ENCODE measurements at places on chromosomes 2 and 18. TPM values are rescaled to one million over a fixed set of nuclear protein-coding genes. Genes with fewer than 3 reads are reported as not detected.

DNA sequence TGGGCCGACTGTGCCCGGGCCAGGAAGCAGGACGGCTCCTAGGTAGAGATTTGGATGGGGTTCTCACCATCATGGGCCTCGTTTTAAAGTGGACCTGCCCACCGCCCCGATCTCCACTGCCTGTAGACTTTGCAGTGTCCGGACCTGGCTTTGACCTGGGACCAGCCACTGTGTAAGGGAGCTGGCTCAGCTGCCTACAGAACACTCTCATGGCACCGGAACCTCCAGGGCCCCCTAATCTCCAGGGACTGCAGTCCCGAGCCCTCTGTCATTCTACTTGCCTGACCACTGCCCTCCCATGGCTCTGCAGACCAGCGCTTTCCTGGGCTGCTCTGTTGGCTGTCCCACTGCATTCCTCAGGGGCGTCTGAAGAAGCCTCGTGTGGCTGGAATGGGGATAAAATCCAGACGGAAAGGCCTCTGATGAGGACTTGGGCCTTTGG is 120.8 kb downstream of the GLI2 start:
- peaks cover 57% of the 10 kb centered on the region for H3K4me1 ChIP-seq
- no peaks in the 10 kb centered on the region for H3K27me3 ChIP-seq
- no peak for DNase-seq
- no peak overlapping the region for H3K4me3 ChIP-seq

DNA sequence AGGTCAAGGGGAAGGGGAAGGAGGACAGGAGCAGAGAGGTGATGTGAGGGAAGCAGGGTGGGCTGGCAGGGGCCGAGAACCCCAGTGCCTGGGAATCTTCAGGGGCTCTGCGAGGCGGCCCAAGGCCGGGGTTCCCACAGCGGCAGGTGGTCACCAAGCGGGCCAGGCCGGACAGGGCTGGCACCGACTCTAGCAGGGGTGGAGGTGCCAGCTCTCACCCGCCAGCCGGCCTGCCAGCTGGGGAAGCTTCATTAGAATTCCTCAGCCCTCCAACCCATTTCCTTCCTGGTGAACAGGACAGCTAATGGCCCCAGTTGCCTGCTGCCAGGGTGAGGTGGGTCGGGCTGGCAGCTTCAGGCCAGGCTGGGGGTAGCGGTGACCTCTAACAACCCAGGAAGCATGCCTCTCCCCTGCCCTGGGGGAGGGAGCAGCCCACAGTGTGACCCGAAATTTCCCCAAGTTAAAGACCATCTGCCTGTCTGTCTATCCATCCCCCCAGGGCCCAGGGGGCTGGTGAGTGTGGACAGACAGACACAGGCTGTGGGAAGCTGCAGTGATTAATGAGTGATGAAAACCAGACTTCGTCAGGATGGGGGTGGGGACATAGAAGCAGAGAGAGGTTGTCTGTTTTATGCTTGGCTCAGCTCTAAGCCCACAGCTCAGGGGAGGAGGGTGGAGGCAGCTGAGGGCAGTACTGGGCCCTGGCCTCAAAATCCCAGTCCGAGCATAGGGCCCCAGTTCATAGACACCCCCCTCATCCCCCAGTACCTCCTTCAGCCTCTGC is 144.1 kb downstream of the ZFP36L2 start:
- H3K4me3 ChIP-seq: no peak overlapping the region
- no peak for DNase-seq
- H3K27ac ChIP-seq: peak overlapping the region; percentile 93
- no peaks in the 10 kb centered on the region for H3K36me3 ChIP-seq

- H3K27me3 ChIP-seq: no peaks in the 10 kb centered on the region
- no peak overlapping the region for H3K27ac ChIP-seq
- H3K4me3 ChIP-seq: no peak overlapping the region
- H3K4me1 ChIP-seq: no peaks in the 10 kb centered on the region
- DNase-seq: no peak
Observed at GRCh38 chr2:67516362-67516761, 119.2 kb downstream of the ETAA1 start.

GRCh38 chr2:149645391-149645790 is 57.8 kb upstream of the MMADHC start:
- H3K4me3 ChIP-seq: no peak overlapping the region
- no peaks in the 10 kb centered on the region for H3K27me3 ChIP-seq
- no peaks in the 10 kb centered on the region for H3K4me1 ChIP-seq
- H3K36me3 ChIP-seq: peaks cover 7% of the 10 kb centered on the region
- DNase-seq: no peak

GRCh38 chr18:36912887-36913286 is 84.0 kb downstream of the KIAA1328 start:
- H3K27me3 ChIP-seq: no peaks in the 10 kb centered on the region
- H3K36me3 ChIP-seq: no peaks in the 10 kb centered on the region
- H3K27ac ChIP-seq: no peak overlapping the region
- no peaks in the 10 kb centered on the region for H3K4me1 ChIP-seq
- H3K4me3 ChIP-seq: no peak overlapping the region

DNA sequence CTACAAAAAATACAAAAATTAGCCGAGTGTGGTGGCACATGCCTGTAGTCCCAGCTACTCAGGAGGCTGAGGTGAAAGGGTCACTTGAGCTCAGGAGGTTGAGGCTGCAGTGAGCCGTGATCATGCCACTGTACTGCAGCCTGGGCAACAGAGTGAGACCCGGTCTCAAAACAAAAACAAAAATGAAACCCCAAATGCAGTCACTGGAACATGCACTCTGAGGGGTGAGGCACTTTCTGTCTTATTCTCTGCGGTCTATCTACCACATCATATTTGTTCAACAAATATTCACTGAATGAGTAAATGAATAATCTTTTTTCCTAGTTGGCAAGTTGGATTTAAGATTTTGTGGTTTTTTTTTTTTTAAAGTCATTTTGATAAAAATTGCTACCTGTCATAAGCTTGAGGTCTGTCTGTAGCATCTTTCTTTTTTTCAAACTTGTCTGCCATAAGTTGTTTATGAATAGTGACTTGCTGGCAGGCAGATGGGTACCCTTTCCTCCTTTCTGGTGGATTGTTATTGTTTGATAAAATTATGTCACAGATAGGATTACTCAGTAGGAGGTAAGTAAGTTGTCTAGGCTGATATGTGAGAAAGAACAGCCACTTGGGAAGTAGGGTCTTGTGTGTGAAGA is 11.8 kb downstream of the CHRNA1 start:
- H3K27me3 ChIP-seq: no peaks in the 10 kb centered on the region
- H3K4me1 ChIP-seq: peaks cover 4% of the 10 kb centered on the region
- H3K36me3 ChIP-seq: no peaks in the 10 kb centered on the region
- no peak for DNase-seq

Gene MARCHF4
- total RNA-seq: 0.86 TPM

DNA sequence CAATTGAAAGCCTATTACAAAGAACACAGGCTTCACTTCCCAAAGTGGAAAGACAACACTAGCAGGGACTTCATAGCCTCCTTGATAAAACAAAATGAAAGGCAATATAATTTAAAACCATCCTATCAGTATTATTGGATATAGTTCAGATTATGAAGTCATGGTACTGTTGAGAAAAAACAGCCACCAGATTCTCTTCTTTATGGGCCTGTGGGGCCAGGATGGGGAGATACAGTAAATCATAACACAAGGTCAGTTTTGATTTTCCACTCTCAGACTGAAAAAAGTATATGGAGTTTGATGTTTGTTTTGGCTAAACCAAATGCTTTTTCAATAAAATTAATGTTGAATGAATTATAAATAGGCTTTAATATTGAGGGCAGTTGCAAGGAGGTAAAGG is 129.1 kb downstream of the BCL2L11 start:
- H3K27ac ChIP-seq: no peak overlapping the region
- H3K4me1 ChIP-seq: no peaks in the 10 kb centered on the region
- no peaks in the 10 kb centered on the region for H3K27me3 ChIP-seq

DNA sequence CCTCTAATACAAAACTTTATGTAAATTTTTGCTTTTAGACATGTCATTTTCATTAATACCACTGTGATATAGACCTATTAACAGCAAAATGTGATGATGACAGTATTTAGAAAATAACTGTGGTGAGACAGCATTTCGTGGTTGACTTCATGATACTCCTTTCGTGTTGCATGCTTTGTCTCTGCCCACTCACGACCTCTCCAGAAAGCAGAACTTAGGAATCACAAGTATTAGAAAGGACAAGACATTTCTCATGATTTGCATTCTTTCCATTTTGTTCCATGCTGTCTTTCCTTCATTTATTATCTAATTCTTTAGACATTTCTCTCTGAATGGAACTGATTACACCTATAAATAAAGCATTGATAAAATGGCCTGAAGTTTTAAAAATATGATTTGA is 85.2 kb upstream of the POU3F3 start:
- H3K36me3 ChIP-seq: peaks cover 3% of the 10 kb centered on the region
- H3K27ac ChIP-seq: no peak overlapping the region
- H3K4me3 ChIP-seq: no peak overlapping the region
